NCI-H69 (cell line): ENCODE measurements at places on chromosomes 6 and 20.
A peak's percentile ranks its signal among the peaks of the same experiment; 100 is the strongest.

DNA sequence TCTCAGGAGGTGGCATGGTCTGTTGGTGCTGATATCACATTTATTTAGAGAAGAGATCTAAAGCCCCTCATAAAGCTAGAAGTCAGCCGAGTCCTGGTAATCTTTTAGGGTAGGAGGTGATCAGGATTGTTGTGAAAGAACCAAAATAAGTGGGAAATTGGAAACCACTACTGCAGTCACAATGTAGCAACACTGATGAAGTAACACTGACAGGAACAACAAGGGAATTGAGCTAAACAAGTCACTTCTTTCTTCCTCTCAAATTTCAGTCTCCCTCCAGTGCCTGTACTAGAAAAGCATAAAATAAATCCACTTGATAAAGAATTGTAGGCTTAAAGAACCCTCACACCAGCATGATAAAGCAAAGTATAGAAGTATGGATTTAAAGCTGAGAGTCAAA lies 1509.0 kb downstream of the GRIK2 start:
- DNase-seq = no peak

DNA sequence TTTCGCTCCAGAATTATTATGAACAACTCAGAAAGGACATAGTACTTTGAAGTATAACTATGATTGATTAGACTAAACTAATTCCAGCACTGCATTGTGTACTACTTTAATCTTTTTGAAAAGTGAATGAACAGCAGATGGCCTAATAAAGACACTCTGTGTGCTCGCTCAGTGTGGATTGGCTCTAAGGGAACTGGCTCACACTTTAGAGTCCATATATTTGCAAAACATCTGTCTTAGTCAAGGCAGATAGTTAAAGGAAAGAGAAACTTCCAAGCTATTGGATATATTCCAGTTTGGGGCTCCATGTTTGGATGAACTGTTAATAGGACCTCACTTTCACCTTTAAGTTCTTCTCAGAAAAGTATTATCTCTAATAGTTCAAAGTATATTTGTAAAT lies 218.9 kb downstream of the EYA4 start:
- DNase-seq = no peak

DNA sequence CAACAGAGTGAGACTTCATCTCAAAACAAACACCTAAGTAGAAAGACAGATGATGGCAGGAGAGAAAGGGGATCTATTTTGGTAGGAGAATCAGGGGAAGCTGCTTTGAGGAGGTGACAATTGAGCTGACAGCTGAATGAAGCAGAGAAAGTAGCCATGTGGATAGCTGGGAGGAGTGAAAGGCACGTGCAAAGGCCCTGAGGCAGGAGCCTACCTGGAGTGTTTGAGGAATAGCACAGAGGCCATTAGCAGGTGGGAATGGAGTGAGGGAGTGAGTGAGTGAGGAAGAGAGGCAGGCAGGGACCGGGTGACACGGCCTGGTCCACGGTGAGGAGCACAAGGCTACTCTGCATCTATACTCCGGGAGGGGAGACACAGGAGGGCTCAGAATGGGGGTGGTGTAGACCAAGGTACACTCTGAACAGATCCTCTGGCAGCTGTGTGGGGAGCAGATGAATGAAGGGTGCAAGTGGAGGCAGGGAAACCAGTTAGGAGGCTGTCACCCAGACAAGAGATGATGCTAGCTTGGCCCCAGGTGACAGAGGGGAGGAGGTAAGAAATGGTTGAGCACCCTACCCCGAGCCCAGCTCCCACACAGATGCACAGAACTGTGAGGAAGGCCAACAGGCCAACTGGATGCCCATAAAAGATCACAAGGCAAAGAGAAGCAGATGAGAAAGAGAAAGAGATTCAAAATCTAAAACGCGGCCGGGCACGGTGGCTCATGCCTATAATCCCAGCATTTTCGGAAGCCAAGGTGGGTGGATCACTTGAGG lies 43.6 kb downstream of the NFATC2 start:
- no peak for DNase-seq

DNA sequence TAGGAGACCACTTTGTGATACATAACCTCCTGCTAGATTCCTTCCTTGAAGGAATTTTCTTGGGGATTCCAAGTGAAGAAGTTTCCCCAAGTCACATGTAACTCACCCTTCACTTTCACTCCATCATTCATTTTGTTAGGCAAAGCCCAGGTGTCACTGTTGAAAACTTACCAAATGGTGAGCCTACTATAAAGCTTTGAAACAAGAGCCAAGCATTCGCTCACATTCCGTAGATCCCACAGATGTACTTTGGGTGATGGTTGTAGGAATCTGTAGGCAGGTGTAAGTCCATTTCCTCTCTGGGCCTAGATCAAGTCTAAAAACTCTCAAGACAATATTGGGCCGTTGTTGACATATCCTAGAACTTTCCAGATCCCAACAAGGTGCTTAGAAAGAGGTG lies 74.1 kb downstream of the PRDM1 start:
- DNase-seq = no peak

DNA sequence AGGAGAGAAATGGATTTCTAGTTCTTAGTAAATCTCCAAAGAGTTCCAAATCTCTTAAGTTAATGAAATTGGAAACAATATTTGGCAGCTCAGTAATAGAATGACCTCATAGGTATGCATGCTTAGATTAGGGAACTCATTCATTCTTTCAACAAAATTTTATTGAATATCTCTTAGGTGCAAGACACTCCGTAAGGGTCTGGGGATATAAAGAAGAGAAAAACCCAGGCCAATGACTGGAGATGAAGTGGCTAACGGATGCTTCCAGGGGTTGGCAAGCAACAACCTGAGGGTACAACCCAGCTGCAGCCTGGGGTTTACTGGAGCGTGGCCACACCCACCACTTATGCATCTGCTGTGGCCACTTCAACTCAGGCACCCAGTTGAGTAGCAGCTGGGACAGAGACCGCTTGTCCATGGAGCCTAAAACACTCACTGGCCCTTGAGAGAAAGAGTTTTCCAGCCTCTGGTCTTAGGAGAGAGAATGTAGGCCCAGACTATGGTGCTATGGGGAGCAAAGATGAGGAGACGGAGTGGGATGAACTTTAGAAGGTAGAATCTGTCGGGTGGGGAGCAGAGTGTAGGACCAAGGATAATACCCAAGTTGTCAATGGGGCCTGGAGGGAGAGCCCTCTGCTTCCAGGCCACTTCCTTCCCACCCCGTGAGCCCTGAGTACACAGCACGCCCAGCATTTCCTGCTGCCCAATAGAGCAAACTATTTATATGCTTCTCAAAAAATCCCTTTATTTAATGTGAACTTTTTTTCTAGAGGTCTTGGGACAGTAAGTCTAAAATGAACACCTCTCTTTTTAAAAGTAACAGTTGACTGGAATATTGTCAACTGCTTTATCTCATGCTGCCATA lies 46.8 kb upstream of the PXDC1 start:
- peak; percentile 14 for DNase-seq

GRCh38 chr6:14143305-14143704 lies 25.7 kb downstream of the CD83 start:
- DNase-seq = no peak

GRCh38 chr20:57866250-57867106 lies 156.7 kb upstream of the PMEPA1 start:
- peak; percentile 54 for DNase-seq

GRCh38 chr6:13304580-13305260 lies 23.6 kb downstream of the TBC1D7 start:
- no peak for DNase-seq

DNA sequence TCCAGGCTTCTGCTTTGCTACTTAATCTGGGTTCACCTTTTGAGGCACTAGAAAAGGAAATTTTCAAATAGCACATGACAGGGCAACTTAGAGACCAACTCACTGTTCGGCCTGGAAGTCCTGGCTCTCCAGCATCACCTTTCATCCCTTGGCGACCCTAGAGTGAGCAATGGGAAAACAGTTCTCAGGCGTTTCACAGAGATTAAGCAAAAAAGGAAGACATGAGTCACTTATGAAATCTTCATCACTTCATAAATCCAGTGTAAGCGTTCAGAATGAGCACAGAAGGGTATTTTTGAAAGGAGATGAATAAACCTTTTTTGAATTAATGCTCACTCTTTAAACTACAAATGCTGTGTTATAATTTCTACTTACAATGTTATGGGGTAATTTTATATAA lies 104.0 kb downstream of the COL12A1 start:
- no peak for DNase-seq
